ENCODE measurements at places on chromosomes 3 and 15. TPM values are rescaled to one million over a fixed set of nuclear protein-coding genes. Genes with fewer than 3 reads are reported as not detected.
A peak's percentile ranks its signal among the peaks of the same experiment; 100 is the strongest.

GRCh38 chr3:18593231-18593630 is 168.1 kb upstream of the SATB1 start:
- no peak for DNase-seq

DNA sequence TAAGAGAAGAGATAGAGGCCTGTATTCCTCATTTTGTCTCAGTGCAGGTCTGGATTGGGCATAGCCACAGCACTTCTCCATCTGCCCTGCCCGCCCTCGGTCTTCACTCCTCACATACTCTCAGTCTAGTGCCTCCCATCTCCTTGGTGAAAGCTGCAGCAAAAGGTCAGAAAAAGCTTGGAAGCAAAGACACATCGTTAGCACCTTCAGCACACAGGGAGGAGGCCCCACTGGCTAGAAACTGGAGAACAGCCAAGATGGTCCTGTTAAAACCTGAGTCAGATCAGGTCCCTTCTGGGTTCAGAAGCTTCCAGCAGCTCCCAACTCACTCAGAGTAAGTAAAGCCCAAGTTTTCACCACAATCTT is 1.6 kb upstream of the KLF15 start:
- DNase-seq: no peak

DNA sequence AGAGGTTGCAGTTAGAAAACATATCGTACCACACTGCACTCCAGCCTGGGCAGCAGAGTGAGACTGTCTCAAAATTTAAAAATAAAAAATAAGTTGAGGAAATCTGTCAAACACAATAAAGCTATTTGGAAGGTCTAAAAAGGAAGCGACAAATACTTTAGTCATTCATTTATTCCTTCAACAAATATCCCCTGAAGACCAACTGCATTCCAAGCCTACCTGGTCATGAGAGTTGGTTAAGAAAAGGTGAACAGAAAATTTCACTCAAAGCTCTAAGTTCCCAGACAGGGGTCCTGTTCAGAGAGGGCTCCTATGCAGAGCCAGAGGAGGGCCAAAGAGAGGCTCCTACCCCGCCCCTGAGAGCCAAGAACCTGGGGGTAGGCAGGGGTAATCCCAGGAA is 15.4 kb upstream of the PRKAR2A start:
- DNase-seq: no peak

DNA sequence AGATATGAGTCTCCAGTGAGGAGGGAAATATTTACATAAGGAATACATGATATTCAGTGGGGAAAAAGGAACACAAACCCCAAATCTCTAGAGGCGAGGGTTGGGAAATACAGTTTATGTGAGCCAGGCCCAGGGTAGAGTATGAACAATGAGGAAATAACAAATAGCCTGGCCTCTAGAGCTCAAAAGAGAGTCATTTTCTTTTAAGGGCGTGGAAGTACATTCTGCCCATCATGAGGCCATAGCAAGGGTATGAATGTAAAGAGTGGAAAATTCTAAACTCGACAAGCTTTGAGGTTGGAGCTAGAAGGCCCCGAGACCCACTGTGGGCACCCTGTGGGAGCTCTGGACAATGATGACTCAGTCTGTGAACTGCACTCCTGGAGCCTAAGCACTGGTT is 27.8 kb upstream of the IGF2BP2 start:
- no peak for DNase-seq

GRCh38 chr15:43241100-43241499 is 20.3 kb upstream of the EPB42 start:
- peak; percentile 32 for DNase-seq

DPPA2 gene
- total RNA-seq: not detected

All from gastrocnemius medialis (tissue), 4 donors.